Femur (tissue), 1 donor: ENCODE measurements at places on chromosomes 4 and X.

DNA sequence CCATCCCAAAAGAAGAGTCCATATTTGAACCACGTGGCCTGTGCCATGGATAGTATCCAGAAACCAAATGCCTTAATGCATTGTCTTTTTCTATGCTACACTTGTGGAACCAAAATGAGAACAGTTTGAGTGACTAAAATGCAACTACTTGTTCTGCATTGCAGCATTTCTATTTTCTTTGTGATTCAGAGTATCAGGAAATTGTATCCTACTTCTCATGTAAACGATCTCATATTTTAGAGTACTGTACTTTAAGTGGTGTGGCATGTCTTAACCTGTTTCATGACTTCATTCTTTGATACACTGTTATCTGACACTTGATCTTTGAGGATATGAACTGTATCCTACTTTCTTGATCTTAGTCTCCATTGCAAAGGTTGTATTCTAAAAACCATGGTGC lies 167.2 kb upstream of the WDR1 start:
- no peak for DNase-seq

DNA sequence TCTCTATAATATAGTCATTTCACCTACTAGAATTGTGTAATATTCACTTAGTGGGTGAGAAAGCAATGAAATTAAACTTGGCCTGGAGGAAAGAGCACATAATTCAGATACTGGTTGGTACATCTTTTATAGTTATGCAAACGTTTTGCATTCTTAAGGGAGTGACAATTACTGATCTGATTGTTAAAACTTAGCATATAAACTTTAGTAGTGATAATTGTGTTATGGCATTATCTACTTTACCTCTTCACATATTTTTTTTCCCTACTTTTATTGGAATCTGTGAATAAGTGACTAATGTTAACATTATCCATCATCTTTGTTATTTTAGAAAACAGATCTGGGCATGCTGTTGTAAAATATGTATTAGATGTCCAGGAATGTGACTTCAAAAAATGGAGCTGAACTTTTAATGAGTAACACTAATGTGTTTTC lies 217.4 kb upstream of the GIMD1 start:
- no peak for DNase-seq

GRCh38 chr4:89438102-89438831 lies 130.7 kb upstream of the GPRIN3 start:
- no peak for DNase-seq

GRCh38 chrX:149036086-149036485 lies 469.0 kb downstream of the IDS start:
- no peak for DNase-seq

DNA sequence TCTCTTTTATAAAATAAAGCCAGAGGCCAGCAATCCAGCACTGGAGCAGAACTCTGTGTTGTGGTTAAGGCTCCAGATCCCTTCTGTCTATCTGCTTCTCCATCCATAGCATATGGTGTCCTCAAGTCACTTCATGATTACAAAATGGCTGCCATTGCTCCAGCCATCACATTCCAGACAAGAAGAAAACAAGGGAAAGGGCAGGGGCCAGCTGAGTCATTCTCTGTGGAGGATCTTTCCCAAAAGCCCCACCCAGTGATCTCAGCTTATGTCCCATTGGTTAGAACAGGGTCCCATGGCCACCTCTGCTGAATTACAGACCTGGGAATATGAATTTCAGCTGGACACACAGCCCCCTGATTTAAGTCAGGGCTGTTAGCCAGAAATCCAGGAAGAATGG lies 34.1 kb upstream of the MAN2B2 start:
- no peak for DNase-seq

DNA sequence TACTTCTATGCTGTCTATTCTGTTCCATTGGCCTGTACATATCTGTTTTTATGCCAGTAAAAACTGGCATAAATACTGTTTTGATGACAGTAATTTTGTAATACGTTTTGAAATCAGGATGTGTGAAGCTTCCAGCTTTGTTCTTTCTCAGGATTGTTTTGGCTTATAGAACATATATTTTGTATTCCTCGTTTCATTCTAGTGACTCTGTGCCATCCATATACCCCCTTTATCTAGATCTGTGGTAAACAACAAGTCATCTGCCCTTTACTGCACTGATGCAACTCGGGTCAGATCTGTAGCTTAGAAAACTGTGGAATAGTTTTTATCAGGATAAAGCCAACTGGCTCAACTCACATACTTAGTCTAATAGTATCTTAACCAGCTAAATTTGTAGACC lies 233.7 kb downstream of the PRDM5 start:
- DNase-seq = no peak

- no peak for DNase-seq
Measured at GRCh38 chr4:118729287-118730286, 44.4 kb downstream of the METTL14 start.

DNA sequence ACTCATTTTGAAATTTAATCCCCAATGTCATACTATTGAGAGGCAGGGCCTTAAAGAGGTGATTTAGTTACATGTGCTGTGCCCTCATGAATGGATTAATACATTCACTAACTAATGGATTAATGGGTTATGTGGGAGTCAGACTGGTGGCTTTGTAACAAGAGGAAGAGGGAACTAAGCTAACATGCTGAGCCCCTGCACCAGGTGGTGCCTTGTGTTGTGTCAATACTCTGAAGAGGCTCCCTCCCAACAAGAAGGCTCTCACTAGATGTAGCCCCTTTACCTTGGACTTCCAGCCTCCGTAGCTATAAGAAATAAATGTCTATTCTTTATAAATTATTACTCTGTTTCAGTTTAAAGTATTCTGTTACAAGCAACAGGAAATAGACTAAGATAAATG lies 411.9 kb upstream of the EMCN start:
- no peak for DNase-seq

- no peak for DNase-seq
Measured at GRCh38 chr4:79917246-79917645, 155.8 kb downstream of the ANTXR2 start.
